Fibroblast of skin of abdomen (primary cell): ENCODE measurements at places on chromosomes 5 and 9.
A peak's percentile ranks its signal among the peaks of the same experiment; 100 is the strongest.

DNA sequence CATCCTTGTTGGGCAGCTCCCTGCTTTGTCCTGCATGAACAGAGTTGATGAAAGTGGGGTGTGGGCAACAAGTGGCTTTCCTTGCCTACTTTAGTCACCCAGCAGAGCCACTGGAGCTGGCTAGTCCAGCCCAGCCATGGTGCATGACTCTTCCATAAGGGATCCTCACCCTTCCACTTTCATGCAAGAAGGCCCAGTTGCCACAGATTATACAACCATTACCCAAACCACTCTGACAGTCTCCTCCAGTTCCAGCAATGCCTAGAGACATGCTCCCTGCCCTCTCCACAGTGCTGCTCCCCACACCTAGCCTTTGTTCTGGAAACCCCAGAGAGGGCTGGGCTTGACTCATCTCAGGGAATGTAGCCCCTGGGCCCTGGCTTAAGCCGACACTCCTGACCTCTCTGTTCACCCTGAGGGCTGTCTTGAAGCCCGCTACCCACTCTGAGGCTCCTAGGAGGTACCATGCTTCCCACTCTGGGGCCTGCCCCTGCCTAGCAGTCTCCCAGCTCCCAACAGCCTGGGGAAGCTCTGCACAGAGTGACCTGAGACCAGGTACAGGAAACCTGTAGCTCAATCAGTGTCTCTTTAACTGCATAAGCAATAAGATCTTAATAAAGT lies 3.9 kb downstream of the SLC35A4 start:
- no peak for DNase-seq

GRCh38 chr5:9112520-9113291 lies 433.2 kb downstream of the SEMA5A start:
- no peak for DNase-seq

DNA sequence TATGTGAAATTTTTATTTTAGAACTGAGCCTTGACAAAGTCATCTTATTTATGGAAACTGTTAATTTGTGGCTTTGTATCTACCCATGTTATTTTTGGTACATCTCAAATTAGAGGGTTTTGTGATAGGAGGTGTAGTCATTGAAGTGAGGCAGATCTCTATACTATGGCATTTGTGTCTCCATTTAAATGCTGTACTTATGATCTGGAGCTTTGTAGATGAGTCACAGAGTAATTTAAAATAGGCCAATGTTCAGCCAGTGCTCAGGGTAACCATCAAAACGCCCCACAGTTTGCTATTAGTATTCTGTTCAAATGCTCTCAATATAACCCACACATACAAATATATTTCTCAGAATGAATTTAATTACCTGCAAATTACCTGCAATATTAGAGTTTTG lies 351.5 kb upstream of the KLF9 start:
- no peak for DNase-seq

DNA sequence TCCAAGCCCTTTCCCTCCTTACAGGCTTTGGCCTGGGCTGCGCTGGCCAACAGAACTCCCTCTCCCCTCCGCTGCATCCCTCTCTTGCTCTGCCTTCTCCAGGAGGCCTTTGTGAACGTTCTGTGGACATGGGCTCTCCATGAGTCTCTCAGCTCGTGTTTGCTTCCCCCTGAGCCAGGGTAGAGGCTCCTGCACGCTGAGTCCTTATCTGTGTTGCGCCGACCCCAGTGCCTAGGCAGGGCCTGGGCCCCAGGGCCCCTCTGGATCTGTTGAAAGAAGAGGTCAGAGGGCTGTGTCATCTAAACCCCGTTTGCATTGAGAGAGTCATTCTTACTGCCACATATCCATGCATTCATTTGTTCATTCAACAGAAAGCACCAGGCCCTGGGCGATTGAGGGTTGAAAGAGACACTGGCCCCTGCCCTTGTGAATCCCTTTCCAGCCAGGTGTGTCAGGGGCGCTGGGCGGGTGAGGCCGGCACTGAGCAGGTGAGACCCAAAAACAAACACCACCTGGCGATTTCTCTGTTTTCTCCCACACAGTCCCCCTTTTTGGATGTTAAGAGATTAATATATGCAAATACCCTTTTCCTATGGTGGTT lies 111.2 kb upstream of the IER5L start:
- DNase-seq = no peak

DNA sequence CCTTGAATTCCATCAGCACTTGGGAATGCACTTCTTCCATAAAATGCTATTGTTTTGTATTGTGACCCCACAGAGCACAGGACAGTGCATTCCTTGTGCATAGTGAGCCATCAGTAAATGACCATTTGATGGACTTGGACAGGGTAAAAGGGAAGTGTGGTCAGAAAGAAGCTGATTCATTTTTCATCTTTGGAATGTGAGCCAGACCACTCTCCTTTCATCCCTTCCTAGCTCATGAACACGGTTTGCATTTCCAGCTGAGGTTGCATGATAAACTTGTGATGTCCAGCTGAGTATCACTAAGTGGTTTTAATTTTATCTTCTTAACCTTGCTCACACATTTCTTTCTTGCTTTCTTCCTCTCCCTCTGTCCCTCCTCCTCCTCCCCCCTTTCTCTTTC lies 101.3 kb downstream of the NUDT12 start:
- peak; percentile 71 for DNase-seq

DNA sequence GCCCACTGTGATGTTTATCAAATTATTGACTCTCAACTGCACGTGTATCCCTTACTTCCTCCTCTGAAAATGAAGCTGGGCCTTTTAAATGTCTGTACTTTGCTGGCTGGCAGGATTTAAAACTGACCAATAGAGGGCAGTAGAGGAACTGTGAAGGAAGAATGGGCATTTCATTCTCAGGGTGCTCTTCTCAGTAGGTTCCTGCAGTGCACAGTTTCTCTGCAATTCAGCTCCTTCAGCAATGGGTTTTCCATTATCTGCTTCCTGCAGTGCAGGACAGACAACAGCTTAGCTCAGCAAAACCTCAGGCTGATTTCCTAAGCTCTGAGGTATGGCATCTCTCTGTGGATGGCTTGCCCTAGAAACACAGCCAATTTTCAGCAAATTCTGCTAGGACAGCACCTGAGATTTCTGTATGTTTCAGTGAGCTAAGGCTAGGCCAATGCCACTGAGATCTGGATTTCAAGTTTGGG lies 298.4 kb upstream of the PRDM9 start:
- peak; percentile 49 for DNase-seq
